Activated CD4-positive, alpha-beta T cell treated with anti-CD3 and anti-CD28 coated beads for 36 hours (primary cell): ENCODE measurements at places on chromosomes 4 and X. TPM values are rescaled to one million over a fixed set of nuclear protein-coding genes. Genes with fewer than 3 reads are reported as not detected.

- no peaks in the 10 kb centered on the region for H3K27me3 ChIP-seq
- peaks cover 10% of the 10 kb centered on the region for H3K4me1 ChIP-seq
- H3K4me3 ChIP-seq: no peak overlapping the region
- no peak for DNase-seq
Measured at GRCh38 chr4:6727081-6727942, 11.3 kb downstream of the BLOC1S4 start.

DNA sequence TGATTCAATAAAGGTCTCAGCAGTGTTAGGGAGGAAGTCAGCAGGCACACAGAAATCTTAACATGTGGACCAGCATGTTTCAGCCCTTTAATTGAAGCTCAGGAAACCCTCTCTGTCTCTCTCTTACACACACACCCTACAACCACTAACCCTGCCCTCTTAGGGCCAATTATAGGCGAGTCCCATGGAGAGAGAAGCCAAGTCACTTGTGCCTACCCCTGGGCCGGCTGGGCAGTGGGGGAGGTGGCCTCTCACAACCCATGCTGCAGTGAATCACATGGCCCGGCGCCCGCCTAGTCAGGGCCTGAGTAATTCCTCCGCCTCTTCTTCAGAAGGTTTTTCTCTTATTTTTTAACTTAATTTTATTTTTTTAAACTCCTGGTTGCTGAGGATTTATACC lies 3.7 kb downstream of the FGD1 start:
- peaks cover 14% of the 10 kb centered on the region for H3K27me3 ChIP-seq
- H3K4me3 ChIP-seq: no peak overlapping the region

DNA sequence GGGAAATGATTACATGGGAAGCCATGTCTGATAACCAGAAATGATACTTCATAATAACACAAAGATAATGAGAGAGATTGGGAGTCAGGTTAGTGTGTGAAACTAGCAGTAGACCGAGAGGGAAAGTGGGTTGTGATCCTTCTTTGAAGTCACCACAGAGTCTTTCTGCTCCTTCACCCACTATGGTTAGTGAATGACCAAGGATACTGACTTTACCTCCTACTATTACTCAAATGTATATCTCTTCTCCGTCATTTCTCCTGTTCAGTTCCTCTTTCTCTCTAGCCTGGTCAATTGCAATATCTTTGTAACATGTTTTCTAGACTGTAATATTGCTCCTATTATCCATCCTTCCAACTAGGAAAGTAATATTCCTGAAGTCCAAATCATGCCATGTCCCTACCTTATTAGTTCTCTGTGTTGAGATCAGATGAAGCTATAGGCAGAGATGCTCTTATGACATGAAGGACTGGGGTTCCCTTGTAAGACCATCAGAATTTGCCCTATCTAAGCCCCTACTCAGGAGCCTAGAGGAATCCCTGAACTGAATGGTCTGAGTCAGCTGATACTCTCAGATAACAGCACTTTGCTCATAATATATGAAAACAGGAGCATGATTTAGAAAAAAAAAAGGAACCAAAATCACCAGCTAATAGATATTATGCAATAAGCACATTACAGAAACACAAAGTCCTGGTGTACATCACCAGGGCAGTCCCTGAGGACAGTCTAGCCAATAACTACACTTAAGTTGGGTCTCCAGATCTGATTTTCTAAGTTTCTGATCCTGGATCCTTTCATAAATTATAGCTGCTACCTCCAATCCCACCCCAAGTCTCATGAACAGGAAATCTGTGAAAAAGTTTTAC lies 81.2 kb downstream of the SHROOM3 start:
- DNase-seq: no peak
- no peaks in the 10 kb centered on the region for H3K4me1 ChIP-seq
- no peaks in the 10 kb centered on the region for H3K27me3 ChIP-seq
- H3K4me3 ChIP-seq: no peak overlapping the region
- no peaks in the 10 kb centered on the region for H3K36me3 ChIP-seq

The TMEM150C gene
- total RNA-seq: not detected

The TCEAL6 gene
- total RNA-seq: not detected

The GPR78 gene
- total RNA-seq: not detected
